ENCODE measurements at places on chromosomes 12 and 14.

GRCh38 chr14:74290415-74290814 is 12.3 kb downstream of the ABCD4 start:
- DNase-seq: no peak

DNA sequence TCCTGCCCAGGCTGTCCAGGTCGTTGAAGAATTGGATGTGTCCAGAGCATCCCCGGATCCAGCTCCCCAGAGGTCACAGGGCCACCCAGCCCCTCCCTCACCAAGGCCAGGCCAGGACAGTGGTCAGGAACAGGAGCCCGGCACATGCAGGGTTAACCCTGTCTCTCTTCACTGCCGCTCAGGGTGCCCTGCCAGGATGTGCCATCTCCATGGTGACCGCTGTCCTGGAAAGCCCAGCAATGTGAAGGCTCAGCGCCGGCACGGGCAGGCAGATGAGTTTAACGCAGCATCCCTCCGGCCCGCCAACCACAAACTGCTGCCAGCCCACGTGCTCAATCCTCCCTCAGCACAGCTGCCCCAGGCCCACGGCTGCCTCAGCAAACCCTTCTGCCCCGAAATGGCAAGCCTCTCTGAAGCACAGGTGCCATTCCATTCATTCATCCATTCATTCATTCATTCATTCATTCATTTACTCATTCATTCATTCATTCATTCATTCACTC is 4.4 kb downstream of the TMEM179 start:
- DNase-seq: no peak

GRCh38 chr14:54889919-54890318 is 12.7 kb downstream of the GCH1 start:
- no peak for DNase-seq

GRCh38 chr12:22656376-22656775 is 31.4 kb downstream of the ETNK1 start:
- DNase-seq: no peak

- no peak for DNase-seq
Measured at GRCh38 chr12:5081016-5081415, 37.3 kb downstream of the KCNA5 start.

DNA sequence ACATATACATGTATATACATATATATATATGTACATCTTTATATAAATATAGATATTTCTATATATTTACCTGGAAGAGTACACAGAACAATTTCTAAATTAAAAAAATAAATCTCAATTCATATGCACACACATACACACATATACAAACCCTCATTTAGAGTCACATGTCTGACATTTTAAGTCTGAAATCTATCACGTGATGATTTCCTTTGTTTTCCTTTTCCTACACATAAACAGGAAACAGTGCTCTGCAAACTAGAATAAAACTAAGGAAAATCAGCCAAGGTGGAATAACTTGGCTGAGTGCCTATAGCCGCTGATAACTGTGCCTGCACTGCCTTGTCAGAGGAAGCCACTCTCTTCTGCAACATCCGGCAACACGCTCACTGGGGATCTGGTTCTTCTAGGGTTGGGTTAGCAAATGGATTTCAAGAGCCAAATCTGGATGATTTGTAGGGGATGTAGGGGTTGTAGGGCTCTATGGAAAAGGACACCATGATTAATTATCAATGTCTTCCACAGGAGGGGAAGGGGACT is 480.7 kb downstream of the TMEM132D start:
- DNase-seq: no peak

DNA sequence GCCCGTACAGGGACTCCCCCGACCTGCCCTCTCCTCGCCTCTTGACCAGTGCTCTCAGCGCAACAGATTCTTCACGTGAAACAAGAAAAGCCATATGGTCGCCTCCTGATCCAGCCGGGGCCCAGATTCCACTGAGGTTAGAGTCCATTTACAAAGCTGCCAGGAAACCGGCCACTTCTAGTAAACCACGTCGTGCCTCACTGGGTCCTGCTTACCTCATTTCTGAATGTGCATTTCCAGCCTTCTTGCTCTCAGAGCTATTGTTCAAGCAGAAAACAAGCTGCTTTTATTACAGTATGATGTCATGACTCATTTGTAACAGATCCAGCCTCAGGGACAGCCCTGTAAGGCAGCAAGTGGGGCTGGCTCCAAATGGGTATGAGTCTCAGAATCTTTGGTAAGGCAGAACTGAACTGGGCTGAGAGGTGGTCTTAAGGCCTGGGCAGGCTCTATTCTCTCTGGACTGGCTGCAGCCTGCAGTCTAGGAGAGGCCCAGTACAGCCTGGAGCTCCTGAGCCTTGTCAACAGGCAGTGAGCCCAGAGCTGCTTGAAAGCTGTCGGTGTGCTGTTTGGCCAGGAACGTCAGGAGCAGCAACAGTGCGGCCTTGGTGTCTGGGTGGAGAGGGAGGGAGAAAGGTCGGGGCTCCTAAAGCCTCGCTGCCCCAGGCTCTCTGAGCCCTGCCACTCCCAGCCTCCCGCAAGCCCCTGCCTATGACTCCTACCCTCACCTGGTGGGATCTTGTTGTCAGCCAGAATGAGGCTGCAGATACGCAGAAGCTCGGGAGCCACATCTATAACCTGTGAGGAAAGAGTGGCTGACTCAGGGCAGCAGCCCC is 8.3 kb downstream of the REC8 start:
- DNase-seq: peak; percentile 81

- DNase-seq: no peak
Measured at GRCh38 chr12:122886851-122887818, 8.8 kb downstream of the VPS37B start.

DNA sequence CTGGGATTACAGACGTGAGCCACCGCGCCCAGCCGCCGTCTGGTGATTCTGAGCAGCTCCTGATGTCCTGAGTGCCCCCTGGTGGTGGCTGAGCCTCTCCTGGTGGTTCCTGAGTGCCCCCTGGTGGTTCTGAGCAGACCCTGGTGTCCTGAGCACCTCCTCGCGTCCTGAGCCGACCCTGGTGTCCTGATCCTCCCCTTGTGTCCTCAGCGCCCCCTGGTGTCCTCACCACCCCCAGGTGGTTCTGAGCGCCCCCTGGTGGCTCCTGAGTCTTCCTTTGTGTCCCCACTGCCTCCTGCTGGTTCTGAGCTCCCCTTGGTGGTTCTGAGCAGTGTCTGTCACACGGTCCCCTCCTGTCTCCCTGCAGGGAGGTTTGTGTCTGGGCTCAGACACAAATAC is 1304.9 kb downstream of the TMEM121 start:
- no peak for DNase-seq

GRCh38 chr14:77264466-77265186 is 6.4 kb downstream of the NGB start:
- no peak for DNase-seq

GRCh38 chr12:122158700-122159285 is 15.2 kb downstream of the IL31 start:
- DNase-seq: no peak

DNA sequence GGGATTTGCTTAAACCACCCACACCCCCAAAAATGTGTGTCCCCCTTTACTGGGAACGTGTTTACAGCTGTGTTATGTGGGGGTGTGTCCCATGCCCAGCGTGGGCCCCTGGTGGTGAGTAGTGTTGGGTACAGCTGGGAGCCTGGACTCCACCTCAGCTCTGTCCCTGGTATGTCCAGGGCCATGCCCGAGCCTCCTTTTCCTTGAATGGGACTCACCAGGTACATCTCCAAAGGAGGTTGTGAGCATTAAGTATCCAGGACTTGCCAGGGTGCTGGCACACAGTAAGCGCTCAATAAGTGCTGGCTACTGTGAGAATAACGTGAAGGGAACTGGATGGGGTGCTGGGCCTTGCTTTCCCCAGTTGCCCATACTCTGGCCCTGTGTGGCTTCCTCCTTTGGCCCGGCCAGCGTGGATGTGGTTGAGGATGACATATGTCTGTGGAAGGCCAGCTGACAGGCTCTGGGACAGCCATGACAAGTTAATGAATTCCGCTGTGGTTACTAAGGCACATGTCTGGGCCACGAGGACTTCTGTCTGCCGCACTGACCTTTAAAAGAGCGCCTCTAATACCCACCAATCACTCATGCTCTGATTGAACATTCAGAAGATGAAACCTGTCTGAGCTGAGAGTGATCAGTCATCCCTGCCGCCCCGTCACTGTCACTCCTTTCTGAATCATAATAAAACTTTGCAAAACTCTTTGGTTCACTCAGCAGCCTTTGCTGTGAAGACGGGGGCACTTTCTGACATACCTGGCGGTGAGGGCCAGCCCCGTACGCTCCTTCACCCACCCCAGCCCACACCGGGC is 74.7 kb downstream of the DIO3 start:
- no peak for DNase-seq

DNA sequence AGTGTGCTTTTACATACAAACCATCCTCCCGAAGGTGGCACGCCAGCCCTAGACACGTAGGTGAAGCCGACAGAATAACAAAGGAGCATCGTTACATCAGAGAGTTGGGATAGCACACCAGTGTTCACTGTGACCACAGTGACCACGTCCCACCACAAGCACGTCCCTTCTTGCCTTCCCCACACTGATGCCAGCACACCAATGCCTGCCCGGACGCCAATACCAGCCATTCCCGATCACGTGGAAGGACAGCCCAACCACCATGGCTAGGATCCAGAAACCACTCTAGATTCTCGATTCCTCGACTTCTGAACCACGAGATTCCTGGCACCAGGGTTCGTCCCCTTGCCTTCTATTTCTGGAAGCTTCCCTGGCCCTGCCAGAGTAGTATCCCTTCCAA is 48.0 kb upstream of the GPR68 start:
- no peak for DNase-seq

DNA sequence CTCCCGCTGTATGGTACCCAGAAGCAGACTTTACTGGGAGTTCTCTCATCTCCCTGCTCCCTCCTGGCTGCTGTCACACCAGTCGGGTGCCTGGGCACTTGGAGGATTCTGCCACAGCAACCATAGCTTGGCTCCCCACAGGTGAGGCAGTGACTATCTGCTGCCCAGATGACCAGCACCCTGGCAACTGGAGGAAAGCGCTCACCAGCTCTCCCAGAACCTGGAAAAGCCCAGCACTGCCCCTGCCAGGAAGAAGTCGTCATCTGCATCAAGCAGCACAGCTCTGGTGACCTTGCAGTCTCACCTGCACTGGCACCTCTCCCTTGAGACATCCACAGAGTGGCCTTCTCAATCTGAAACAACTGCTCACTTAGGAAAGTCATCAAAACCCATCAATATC is 31.9 kb upstream of the TC2N start:
- no peak for DNase-seq

GRCh38 chr12:2417481-2418160 is 364.8 kb downstream of the CACNA1C start:
- no peak for DNase-seq

GRCh38 chr12:28253161-28253641 is 62.9 kb downstream of the CCDC91 start:
- DNase-seq: no peak

- no peak for DNase-seq
Measured at GRCh38 chr12:46224386-46224785, 44.5 kb downstream of the SLC38A1 start.

GRCh38 chr12:25645427-25645826 is 92.3 kb upstream of the LMNTD1 start:
- no peak for DNase-seq

GRCh38 chr12:100986595-100987547 is 192.3 kb downstream of the ANO4 start:
- DNase-seq: no peak

GRCh38 chr14:21191261-21191808 is 35.5 kb upstream of the OR5AU1 start:
- DNase-seq: no peak

DNA sequence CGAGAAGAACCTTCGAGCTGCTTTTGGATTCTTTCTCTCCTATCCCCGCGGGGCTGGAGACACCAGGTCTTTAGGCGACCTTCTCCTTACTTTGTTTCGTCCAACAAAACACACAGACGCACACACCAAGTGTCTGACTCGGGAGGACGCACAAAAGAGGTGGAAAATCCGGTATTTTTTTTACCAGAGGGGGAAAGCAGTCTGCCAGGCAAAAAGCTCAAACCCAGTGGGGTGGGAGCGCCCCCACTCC is 2.1 kb downstream of the SIX4 start:
- DNase-seq: no peak

- DNase-seq: no peak
Measured at GRCh38 chr14:76516884-76517283, 140.9 kb downstream of the ESRRB start.

DNA sequence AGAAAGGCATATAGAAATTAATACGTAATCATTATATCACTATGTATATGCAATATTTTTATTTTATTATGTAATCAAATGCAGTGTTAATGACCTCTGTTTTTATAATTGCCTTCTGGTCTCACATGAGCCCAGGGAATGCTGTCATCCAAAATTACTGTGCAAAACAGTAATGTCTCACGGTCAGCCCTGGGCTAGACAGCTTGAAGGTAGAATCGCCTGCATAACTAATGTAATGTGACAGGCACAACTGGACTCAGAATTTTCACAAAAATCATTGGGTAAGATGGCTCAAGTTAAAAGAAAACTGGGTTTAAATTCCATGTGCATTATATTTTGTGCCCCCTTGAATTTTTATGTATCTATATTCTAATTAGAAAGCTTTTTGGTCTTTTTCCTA is 293.3 kb downstream of the PPFIA2 start:
- DNase-seq: no peak

DNA sequence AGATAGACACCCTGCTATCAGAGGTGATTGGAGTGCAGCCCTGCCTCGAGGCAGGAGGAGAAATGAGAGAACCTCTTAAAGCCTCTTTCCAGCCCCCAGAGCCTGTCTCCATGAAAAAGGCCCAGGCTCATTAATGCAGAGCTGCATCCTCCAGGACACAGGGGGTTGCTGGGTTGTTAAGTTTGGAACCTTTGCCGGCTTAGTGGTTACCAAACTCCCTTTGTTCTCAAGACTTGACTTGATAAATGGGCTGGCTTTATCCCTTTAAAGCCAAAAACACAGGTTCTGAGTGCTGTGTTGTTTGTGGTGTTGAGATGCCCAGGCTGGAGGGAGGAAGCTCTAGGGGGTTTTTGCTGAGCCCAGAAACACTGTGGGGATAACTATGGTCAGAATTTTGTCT is 71.0 kb downstream of the DAD1 start:
- no peak for DNase-seq

DNA sequence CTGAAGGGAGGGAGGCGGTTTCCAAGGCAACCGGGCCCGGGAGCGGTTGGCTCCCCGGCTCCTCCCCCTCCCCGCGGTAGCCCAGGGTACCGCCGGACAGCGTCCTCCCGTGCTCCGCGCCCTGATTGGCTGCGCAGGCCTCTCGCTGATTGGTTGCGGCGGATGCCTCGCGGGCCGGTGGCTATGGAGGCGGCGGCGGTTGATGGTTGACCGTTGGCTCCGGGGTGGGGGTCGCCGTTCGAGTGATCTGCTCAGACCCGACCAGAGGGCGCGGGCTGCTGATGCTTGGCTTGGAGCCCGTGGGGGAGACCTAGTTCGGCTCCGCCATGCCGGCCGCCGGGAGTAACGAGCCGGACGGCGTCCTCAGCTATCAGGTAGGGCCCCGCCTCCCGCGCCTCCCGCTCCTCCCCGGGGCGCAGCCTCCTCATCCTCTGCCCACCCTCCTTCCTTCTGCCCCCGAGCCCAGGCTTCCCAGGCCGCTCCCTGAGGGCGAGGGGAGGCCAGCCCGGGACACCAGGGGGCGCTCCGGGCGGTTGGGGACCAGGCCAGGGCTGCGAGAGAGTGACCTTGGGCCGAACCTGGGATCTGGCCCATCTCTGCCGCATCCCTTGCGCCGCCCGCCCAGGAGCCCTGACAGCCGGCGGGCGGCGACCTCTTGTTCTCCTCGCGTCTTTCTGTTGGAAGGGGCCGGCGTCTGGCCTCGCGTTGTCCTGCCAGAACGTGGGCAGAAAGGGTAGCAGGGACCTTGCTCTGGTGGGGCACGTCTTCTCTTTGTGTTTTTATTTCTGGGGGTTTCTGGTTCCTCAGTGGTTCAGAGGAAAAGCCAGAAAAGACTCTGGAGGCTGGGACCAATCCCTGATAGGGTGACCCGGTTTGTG is at the start of gene SLC4A8:
Gene SLC4A8 (plus strand): TSS at position 170 of the 878 bp plus-strand sequence. CDS start 157 bp downstream, at position 327.
- DNase-seq: peak; percentile 88
